ENCODE measurements at places on chromosomes 12 and 14. TPM values are rescaled to one million over a fixed set of nuclear protein-coding genes. Genes with fewer than 3 reads are reported as not detected.

PRPH gene
- total RNA-seq: 0.44 TPM

DNA sequence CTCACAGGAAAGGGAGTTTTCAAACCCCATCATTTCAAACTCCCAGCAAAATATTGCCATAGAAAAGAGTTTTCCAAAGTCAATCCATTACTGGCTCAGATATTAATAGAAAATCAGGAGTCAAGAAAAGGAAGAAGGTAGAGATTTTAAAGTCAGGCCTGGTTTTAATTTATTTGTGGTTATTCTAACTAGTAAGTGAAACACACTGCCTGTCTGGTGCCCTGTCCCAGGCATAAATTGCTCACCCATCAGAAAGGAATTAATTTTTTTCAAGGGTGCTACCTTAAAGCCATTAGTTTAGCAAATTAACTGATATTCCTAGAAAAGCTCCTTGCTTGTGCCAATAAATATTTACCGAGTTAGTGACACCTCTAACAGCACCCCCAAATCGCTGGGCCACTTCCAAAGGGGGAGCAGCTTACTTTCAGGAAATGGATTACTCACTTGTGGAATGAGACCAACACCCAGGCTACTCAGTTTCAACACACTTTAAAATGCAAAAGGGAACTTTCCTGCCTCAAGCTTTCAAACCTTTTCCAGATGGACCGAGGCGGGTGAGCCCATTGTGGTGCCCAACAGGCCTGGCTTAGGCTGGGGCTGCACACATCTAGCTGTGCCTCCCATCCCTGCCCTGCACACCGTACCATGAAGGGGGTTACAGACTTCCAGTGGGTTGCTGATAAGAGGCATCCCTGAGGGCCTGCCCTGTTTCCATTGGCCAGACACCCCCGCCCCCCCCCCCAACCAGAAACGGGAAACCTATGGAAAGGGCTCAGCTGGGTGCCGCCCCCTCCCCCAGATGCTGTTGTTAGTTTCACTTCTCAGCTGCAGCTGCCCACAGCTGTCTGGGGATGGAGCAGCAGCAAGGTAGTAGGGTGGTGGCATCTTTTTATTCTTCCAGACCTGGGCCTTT, 117.2 kb downstream of the SAMD4A start:
- H3K4me3 ChIP-seq: no peak overlapping the region

DNA sequence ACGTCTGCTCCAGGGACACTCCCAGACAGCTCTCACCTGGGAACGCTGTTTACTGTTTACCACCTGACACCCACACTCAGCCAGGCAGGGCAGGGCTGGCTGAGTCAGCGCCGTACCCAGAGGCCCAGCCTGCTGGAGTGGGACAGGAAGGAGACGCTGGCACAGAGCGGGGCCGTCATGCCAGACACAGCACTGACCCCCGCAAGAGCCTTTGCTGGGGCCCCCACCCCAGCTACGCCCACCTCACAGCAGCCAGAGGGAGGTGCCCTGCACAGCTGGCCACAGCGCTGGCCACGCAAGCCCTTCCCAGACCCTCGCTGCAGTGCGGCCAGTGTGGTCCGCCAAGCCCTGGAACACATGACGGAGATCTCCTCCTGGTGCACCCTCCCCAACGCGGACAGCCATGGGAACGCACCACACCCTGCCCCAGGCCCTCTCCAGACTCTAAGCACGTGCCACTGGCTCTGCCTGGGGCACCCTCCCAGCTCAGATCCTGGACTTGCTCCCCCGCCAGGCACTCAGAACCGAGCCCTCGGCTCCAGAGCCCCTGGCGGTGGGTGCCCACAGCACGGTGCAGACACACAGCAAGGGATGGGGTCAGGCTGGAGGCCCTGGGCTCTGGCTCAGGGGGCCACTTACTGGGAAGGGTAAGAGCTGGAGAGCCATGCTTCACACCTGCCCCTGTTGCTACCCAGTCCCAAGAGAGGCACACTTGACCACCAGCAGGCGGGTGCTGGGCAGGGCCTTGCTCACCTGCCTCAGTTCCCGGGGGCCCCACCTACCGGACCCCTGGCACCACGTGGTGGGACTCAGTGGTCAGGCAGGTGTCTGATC, 5.7 kb downstream of the AHNAK2 start:
- peak overlapping the region; percentile 43 for H3K27ac ChIP-seq
- peak; percentile 55 for DNase-seq
- H3K4me1 ChIP-seq: peaks cover 12% of the 10 kb centered on the region
- no peak overlapping the region for H3K4me3 ChIP-seq

GRCh38 chr12:51693569-51693968, 102.5 kb downstream of the SCN8A start:
- no peaks in the 10 kb centered on the region for H3K36me3 ChIP-seq
- H3K4me1 ChIP-seq: peaks cover 9% of the 10 kb centered on the region
- no peaks in the 10 kb centered on the region for H3K27me3 ChIP-seq
- no peak for DNase-seq
- no peak overlapping the region for H3K4me3 ChIP-seq

- H3K4me1 ChIP-seq: no peaks in the 10 kb centered on the region
- no peak overlapping the region for H3K27ac ChIP-seq
- no peaks in the 10 kb centered on the region for H3K27me3 ChIP-seq
- H3K4me3 ChIP-seq: no peak overlapping the region
- DNase-seq: no peak
These were observed 124.2 kb upstream of the TSPAN8 start for GRCh38 chr12:71282020-71282419.

- H3K4me3 ChIP-seq: no peak overlapping the region
- H3K27me3 ChIP-seq: no peaks in the 10 kb centered on the region
- no peaks in the 10 kb centered on the region for H3K36me3 ChIP-seq
- H3K27ac ChIP-seq: no peak overlapping the region
- H3K4me1 ChIP-seq: no peaks in the 10 kb centered on the region
These were observed 25.4 kb downstream of the CDC42BPB start for GRCh38 chr14:103031956-103032355.

AQP2 gene
- not detected for total RNA-seq

Data from heart left ventricle (tissue), 16 donors.